Fibroblast of skin of right biceps (primary cell): ENCODE measurements at places on chromosomes 5 and 9.
A peak's percentile ranks its signal among the peaks of the same experiment; 100 is the strongest.

GRCh38 chr5:41670854-41671479 lies 160.6 kb upstream of the PLCXD3 start:
- no peak for DNase-seq

DNA sequence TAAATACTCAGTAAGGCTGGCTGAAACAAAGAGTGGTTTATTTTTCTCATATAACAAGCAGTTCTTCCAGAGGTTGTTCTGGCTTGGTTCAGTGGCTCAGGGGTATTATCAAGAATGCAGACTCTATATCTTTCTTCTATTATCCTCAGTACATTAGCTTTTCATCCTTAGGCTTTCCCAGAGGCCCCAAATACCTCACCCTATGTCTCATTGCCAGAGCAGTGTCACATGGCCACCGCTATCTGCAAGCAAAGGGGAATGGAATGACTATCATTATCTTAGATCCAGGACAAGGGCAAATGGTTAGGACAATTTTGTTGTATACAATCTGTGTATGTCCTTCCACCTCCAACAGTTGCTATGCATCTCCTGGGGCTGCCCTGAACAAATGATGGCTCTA lies 69.0 kb upstream of the SNX2 start:
- DNase-seq = peak; percentile 21

DNA sequence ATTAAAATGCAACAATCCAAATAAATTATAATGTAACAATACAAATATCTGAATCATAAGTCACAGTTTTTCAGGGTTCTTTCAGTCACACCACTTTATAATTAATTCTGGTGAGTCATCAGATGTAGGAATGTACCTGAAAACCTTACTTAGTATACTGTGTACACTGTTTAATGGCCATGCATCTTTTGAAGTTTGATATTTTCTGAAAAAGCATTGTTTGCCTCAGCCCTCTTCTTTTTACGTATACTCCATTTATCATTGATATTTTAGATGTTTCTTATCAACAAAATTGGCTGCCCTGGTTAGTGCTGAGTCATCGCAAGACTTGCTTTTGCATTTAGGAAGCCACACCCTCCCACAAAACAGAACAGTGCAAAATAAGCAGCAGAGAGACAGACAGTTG lies 218.6 kb downstream of the PJA2 start:
- DNase-seq = peak; percentile 36

GRCh38 chr9:121268598-121268850 lies 562 bp downstream of the GSN start:
- peak; percentile 24 for DNase-seq

GRCh38 chr5:118906947-118907346 lies 81.4 kb downstream of the DTWD2 start:
- DNase-seq = no peak

GRCh38 chr9:138099803-138100598 lies 222.4 kb downstream of the CACNA1B start:
- DNase-seq = no peak
